Activated T-helper 17 cell treated with anti-CD3 and anti-CD28 coated beads, Interleukin-2, amount 50 U/mL, for 72 hours (primary cell): ENCODE measurements at places on chromosomes 1 and 21.

GRCh38 chr1:225319871-225320270 is 108.0 kb downstream of the LBR start:
- no peak for ATAC-seq
- H3K4me3 ChIP-seq = no peak overlapping the region

- H3K4me3 ChIP-seq = peak within 1 kb of the TSS; percentile 98
- peak; percentile 87 for ATAC-seq
- peak within 1 kb of the TSS; percentile 98 for H3K27ac ChIP-seq
- H3K27me3 ChIP-seq = no peaks in the 10 kb centered on the region
- H3K36me3 ChIP-seq = peaks cover 62% of the 10 kb centered on the region
- peaks cover 33% of the 10 kb centered on the region for H3K4me1 ChIP-seq
Measured at GRCh38 chr1:44775078-44775929, at the start of gene RPS8. Gene RPS8 (plus strand): TSS chr1:44775540. CDS start chr1:44775597, 57 bp downstream.

- no peak overlapping the region for H3K27ac ChIP-seq
- H3K4me3 ChIP-seq = no peak overlapping the region
- H3K36me3 ChIP-seq = no peaks in the 10 kb centered on the region
- no peak for ATAC-seq
- H3K27me3 ChIP-seq = peaks cover 31% of the 10 kb centered on the region
Measured at GRCh38 chr1:203196371-203196770, 9.9 kb upstream of the CHI3L1 start.

DNA sequence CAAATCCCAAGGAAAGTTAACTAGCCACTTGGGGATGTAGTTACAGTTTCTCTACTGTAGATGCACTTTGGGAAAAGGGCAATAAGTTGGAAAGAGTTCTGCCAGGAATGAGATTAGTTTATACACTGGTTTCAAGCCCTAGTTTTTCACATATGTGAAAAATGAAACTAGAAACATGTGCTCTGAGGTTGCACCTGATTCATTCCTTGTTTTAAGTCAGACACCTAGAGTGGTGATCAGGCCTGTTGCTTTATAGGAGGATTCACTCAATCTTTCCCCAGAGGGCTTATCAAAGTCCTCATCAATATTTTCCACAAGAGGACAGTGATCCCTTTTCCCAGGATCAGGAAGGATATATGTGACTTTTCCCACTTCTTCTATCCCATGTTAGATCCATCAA is 515.9 kb upstream of the PKN2 start:
- H3K27me3 ChIP-seq = peaks cover 16% of the 10 kb centered on the region
- no peaks in the 10 kb centered on the region for H3K36me3 ChIP-seq
- no peaks in the 10 kb centered on the region for H3K4me1 ChIP-seq
- no peak for ATAC-seq
- H3K4me3 ChIP-seq = no peak overlapping the region

DNA sequence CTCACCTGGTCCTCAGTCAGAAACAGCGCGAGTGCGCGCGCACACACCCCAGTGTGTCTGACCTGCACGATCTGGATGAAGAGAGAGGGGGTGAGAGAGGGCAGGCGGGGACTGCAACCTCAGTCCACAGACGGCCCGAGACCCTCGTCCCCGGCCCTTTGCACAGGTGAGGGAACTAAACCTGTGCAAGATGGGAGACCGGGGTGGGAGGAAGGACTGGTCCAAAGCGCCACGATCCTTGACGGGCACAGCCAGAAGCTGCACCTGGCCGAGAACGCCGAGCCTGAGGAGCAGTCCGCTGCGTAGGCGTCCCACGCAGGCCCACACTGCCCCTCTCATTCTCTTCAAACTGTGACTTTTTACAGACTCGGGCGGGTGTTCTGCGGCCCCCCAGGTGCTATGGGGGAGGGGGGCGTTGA is 519 bp upstream of the IQCC start:
- H3K36me3 ChIP-seq = no peaks in the 10 kb centered on the region
- H3K27me3 ChIP-seq = no peaks in the 10 kb centered on the region
- peaks cover 20% of the 10 kb centered on the region for H3K4me1 ChIP-seq

DNA sequence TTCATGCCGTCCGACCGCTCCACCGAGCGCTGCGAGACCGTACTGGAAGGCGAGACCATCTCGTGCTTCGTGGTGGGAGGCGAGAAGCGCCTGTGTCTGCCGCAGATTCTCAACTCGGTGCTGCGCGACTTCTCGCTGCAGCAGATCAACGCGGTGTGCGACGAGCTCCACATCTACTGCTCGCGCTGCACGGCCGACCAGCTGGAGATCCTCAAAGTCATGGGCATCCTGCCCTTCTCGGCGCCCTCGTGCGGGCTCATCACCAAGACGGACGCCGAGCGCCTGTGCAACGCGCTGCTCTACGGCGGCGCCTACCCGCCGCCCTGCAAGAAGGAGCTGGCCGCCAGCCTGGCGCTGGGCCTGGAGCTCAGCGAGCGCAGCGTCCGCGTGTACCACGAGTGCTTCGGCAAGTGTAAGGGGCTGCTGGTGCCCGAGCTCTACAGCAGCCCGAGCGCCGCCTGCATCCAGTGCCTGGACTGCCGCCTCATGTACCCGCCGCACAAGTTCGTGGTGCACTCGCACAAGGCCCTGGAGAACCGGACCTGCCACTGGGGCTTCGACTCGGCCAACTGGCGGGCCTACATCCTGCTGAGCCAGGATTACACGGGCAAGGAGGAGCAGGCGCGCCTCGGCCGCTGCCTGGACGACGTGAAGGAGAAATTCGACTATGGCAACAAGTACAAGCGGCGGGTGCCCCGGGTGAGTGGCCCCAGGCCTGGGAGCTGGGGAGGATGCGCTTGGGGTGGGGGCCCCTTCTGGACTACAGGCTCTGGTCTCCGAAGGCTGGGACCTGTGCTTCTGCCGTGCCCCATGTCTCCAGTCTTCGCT is 1.1 kb downstream of the SKI start:
- H3K4me1 ChIP-seq = peaks cover 16% of the 10 kb centered on the region
- H3K27ac ChIP-seq = peak overlapping the region; percentile 97
- no peaks in the 10 kb centered on the region for H3K27me3 ChIP-seq
- no peak for ATAC-seq
- peak overlapping the region; percentile 99 for H3K4me3 ChIP-seq

DNA sequence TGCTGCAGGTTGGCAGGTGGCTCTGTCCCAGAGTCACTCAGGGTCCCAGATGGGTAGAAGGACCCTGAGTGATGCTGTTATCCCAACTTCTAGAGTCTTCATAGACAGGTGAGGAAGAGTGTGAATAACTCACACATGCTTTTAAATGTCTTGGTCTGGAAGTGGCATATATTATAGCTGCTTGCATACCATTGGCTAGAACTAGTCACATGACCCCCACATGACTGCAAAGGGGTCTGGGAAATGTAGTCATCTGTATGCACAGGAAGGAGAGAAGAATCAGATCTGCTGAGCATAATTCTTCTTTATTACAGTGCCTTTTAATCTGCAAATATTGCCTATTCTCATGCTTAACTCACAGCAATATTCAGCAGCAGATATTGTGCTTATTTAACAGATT is 28.2 kb upstream of the KLHDC7A start:
- peak; percentile 56 for ATAC-seq
- H3K4me3 ChIP-seq = no peak overlapping the region
- H3K4me1 ChIP-seq = no peaks in the 10 kb centered on the region
- H3K27ac ChIP-seq = no peak overlapping the region

DNA sequence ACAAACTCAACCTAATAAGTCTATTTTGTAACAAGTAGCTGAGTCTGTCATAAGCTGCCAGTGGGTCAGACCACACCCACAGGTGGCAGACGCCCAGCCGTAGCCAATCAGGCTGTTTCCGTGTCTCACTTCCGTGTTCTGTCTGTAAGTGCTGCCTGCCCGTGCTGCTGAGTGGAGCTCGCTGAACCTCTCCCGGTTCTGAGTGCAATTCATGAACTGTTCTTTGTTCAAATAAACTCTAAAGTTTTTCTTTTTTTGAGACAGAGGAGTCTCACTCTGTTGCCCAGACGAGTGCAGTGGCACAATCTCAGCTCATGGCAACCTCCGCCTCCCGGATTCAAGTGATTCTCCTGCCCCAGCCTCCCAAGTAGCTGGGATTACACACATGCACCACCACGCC is 25.1 kb downstream of the POFUT2 start:
- H3K4me1 ChIP-seq = peaks cover 23% of the 10 kb centered on the region
- H3K36me3 ChIP-seq = peaks cover 36% of the 10 kb centered on the region
- no peak overlapping the region for H3K27ac ChIP-seq
- no peak overlapping the region for H3K4me3 ChIP-seq
- H3K27me3 ChIP-seq = no peaks in the 10 kb centered on the region

DNA sequence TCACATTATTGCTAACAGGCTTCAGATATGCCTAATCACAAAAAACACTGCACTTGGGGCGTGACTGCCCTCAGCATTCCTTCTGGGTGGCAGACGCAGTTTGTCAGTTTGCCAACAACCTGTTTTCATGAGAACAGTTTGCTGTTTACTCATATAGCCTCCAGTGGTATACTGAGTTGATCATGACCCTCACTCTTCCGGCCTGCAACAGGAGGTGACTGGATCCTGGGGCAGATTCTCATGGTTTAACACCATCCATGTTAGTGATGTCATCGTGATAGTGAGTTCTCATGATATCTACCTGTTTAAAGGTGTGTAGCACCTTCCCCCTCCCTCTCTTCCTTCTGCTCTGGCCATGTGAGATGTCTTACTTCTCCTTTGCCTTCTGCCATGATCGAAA is 555.2 kb downstream of the PLPP3 start:
- H3K36me3 ChIP-seq = no peaks in the 10 kb centered on the region
- no peaks in the 10 kb centered on the region for H3K4me1 ChIP-seq
- ATAC-seq = no peak
- no peaks in the 10 kb centered on the region for H3K27me3 ChIP-seq
- no peak overlapping the region for H3K4me3 ChIP-seq

DNA sequence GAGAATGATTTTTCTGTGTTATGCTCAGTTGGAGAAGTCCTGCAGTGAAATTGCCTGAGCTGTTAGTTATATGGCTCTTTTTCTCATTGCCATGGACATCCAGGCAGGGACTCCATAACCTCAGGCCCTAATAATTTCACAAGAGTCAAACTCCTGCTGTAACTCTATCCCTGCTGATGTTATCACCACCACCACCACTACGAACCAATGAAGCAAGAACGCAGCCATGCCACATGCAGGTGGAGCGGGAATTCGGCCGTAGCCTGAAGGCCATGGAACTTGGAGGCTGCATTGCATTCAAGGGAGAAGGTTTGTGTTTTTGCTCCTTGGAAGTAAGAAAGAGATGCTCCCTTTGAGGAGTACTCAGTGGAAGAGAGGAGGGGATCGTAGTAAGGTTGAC is 16.8 kb upstream of the DLGAP3 start:
- H3K36me3 ChIP-seq = no peaks in the 10 kb centered on the region
- no peaks in the 10 kb centered on the region for H3K4me1 ChIP-seq
- H3K4me3 ChIP-seq = no peak overlapping the region
- H3K27me3 ChIP-seq = peaks cover 11% of the 10 kb centered on the region

GRCh38 chr1:225678545-225678944 is 25.6 kb upstream of the ENAH start:
- ATAC-seq = no peak
- H3K36me3 ChIP-seq = no peaks in the 10 kb centered on the region
- H3K27me3 ChIP-seq = peaks cover 34% of the 10 kb centered on the region
- H3K27ac ChIP-seq = no peak overlapping the region
- no peaks in the 10 kb centered on the region for H3K4me1 ChIP-seq

- no peaks in the 10 kb centered on the region for H3K36me3 ChIP-seq
- ATAC-seq = no peak
- H3K4me1 ChIP-seq = no peaks in the 10 kb centered on the region
- no peak overlapping the region for H3K4me3 ChIP-seq
- no peaks in the 10 kb centered on the region for H3K27me3 ChIP-seq
- H3K27ac ChIP-seq = no peak overlapping the region
Measured at GRCh38 chr21:16943231-16943630, 569.6 kb upstream of the CXADR start.

DNA sequence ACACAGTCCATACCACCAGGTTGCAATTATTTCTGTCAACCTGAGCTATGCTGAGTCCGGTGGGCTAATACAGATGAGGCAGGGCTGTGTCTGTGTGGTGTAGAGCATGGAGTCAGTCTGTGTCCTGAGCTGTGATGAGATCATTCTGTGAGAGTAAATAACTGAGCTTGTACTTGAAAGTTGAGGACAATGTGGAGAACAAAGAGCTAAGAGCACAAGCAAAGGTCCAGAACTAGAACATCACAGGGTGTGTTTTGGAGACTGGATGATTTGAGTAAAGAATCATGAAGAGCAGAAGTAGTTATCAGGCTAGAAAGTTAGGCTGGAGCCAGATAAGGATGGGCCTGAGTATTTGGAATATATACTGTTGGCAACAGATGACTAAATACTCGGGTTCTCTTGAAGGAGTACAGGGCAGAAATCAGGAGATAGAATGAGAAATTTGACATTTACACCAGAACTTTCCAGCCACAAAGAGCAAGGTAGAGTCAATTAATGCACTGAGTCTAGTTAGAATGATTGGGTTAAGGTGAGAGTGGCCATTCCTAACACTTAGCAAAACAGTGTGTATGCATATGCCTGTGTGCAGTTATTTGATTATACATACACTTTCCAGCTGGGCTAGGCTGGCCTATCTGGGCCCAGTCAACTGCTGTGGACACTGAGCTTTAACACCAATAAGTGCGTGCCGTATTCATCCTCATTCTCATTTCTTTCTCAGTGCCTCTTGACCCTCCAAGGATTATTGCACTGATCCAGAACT is 48.8 kb downstream of the LEPR start:
- ATAC-seq = no peak
- no peaks in the 10 kb centered on the region for H3K4me1 ChIP-seq
- H3K27me3 ChIP-seq = no peaks in the 10 kb centered on the region
- H3K36me3 ChIP-seq = no peaks in the 10 kb centered on the region

DNA sequence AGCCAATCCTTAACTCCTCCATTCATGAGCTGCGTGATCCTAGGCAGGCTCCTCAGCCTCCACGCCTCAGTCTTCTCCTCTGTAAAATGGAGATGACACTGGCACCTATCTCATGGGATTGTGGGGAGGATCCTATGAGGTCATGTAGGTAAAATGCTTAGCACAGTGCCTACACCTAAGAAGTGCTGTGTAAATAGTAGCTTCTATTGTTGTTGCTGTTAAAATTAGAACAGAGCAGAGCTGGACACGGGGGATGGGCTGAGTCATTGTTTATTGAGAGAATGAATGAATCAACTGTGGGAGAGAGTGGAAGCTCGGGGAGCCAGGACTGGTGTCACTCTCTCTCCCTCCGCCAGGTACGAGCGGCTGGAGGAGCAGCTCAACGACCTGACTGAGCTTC is 43.0 kb downstream of the TMCC2 start:
- H3K4me1 ChIP-seq = peaks cover 4% of the 10 kb centered on the region
- no peaks in the 10 kb centered on the region for H3K36me3 ChIP-seq
- ATAC-seq = peak; percentile 54

DNA sequence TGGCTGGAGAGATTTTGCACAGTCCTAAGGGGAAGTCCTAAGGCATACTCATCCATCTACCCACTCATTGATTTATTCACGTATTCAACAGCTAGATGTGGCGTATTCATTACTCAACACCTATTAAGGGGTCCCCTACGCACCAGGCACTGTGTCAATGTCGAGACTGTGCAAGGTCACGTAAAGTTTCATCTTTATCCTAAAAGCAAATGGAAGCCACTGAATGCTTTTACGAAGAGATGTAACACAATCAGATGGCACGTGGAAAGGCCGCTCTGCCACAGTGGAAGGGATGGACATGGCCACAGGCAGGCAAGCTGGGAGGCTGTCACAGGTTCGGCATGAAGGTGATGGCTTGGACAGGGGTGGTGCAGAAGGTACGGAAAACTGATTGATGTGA is 66.3 kb upstream of the ZBTB18 start:
- no peak overlapping the region for H3K27ac ChIP-seq
- H3K36me3 ChIP-seq = no peaks in the 10 kb centered on the region
- peaks cover 4% of the 10 kb centered on the region for H3K27me3 ChIP-seq
- no peak overlapping the region for H3K4me3 ChIP-seq

GRCh38 chr1:160189649-160190625 is at the start of gene CASQ1:
Gene CASQ1 (plus strand): TSS chr1:160190575. CDS start chr1:160190752, 177 bp downstream.
- H3K4me1 ChIP-seq = no peaks in the 10 kb centered on the region
- H3K27ac ChIP-seq = no peak within 1 kb of the TSS
- peaks cover 8% of the 10 kb centered on the region for H3K27me3 ChIP-seq
- no peak within 1 kb of the TSS for H3K4me3 ChIP-seq
- ATAC-seq = no peak
- H3K36me3 ChIP-seq = no peaks in the 10 kb centered on the region
